Omental fat pad (tissue), 4 donors: ENCODE measurements at places on chromosomes 7 and 10. TPM values are rescaled to one million over a fixed set of nuclear protein-coding genes. Genes with fewer than 3 reads are reported as not detected.

Gene PKD2L1
- not detected for total RNA-seq

Gene SLIT1
- 0.25 TPM for total RNA-seq

Gene RADIL
- 2.5 TPM for total RNA-seq

Gene FOXI2
- total RNA-seq = not detected

Gene FGF8
- not detected for total RNA-seq

Gene RHOBTB1
- total RNA-seq = 19.5 TPM

Gene CPA2
- not detected for total RNA-seq

Gene SLC29A4
- total RNA-seq = 16.4 TPM

Gene MNX1
- total RNA-seq = not detected
